ENCODE measurements at places on chromosomes 2 and 18. TPM values are rescaled to one million over a fixed set of nuclear protein-coding genes. Genes with fewer than 3 reads are reported as not detected.

Gene CHRNG
- total RNA-seq, result 0.87 TPM

Gene CNGA3
- total RNA-seq, result 6.8 TPM

Gene TLX2
- 2.9 TPM for total RNA-seq

Gene DUSP2
- 4.5 TPM for total RNA-seq

GRCh38 chr2:236773206-236773605 is 203.6 kb downstream of the ACKR3 start:
- no peak overlapping the region for H3K27ac ChIP-seq
- peaks cover 32% of the 10 kb centered on the region for H3K4me1 ChIP-seq
- H3K4me3 ChIP-seq, result no peak overlapping the region
- H3K36me3 ChIP-seq, result no peaks in the 10 kb centered on the region
- DNase-seq, result no peak
- H3K27me3 ChIP-seq, result peaks cover 10% of the 10 kb centered on the region

DNA sequence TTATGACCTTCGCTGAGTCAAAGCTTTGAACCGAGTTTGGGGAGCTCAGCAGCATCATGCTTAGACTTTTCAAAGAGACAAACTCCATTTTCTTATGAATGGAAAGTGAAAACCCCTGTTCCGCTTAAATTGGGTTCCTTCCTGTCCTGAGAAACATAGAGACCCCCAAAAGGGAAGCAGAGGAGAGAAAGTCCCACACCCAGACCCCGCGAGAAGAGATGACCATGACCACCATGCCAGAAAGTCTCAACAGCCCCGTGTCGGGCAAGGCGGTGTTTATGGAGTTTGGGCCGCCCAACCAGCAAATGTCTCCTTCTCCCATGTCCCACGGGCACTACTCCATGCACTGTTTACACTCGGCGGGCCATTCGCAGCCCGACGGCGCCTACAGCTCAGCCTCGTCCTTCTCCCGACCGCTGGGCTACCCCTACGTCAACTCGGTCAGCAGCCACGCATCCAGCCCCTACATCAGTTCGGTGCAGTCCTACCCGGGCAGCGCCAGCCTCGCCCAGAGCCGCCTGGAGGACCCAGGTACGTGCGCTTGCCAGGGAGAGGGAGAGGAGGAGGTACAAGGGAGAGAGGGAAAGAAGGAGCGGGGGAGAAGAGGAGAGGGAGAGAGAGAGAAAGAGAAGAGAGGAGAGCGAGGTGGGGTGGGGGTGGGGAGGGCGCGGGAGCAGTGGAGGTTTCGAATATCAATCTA is at the start of gene DLX1:
DLX1 (plus strand) TSS at position 48 of the 700 bp plus-strand sequence; CDS start at position 219, 171 bp downstream.
- peaks cover 31% of the 10 kb centered on the region for H3K4me1 ChIP-seq
- peaks cover 3% of the 10 kb centered on the region for H3K36me3 ChIP-seq
- H3K27ac ChIP-seq, result peak within 1 kb of the TSS; percentile 88
- H3K4me3 ChIP-seq, result peak within 1 kb of the TSS; percentile 92
- peaks cover 100% of the 10 kb centered on the region for H3K27me3 ChIP-seq

- H3K27ac ChIP-seq, result no peak overlapping the region
- H3K36me3 ChIP-seq, result no peaks in the 10 kb centered on the region
- H3K4me1 ChIP-seq, result no peaks in the 10 kb centered on the region
- no peaks in the 10 kb centered on the region for H3K27me3 ChIP-seq
These were observed 135.3 kb downstream of the ETAA1 start for GRCh38 chr2:67532387-67532786.

DNA sequence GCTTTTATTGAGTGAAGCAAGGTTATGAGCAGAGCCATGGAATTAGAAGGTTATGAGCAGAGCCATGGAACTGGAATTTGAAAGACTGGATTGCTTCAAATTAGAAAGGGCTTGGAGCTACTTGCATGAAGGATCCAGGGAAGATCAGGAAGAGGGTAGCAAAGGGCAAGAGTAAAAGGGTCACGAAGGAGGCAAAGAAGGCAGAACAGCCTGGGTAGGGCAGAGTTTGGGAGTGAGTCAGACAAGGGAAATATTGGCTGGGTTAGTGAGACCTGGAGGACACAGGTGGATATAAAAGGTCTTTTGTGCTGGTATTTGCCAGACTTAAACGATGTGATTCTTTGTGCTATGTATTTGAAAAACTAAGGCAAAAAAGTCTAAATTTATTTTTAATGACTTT is 65.0 kb downstream of the SEMA4F start:
- H3K4me3 ChIP-seq, result no peak overlapping the region
- no peak for DNase-seq
- no peak overlapping the region for H3K27ac ChIP-seq
- H3K27me3 ChIP-seq, result peaks cover 21% of the 10 kb centered on the region
- no peaks in the 10 kb centered on the region for H3K36me3 ChIP-seq

DNA sequence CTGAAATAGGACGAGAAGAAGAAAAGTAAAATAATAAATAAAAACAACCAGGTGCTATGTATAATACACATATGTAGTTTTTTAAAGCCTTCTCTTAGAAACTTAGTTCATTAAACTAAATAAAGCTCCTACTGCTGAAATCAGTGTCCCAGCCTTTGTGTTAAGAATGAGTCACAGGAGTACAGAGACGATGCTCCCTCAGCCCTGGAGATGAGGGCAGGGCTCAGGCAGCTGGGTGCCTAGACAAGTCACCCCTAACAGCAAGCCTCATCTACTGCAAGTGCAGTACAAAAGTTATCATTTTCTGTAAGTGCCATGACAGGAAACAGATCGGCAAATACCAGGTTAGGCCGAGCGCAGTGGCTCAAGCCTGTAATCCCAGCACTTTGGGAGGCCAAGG is 18.2 kb downstream of the KIDINS220 start:
- H3K27ac ChIP-seq, result peak overlapping the region; percentile 37
- no peak for DNase-seq
- H3K36me3 ChIP-seq, result peaks cover 19% of the 10 kb centered on the region
- H3K27me3 ChIP-seq, result no peaks in the 10 kb centered on the region
- no peak overlapping the region for H3K4me3 ChIP-seq
- peaks cover 5% of the 10 kb centered on the region for H3K4me1 ChIP-seq

GRCh38 chr2:99478632-99479031 is 11.2 kb downstream of the REV1 start:
- H3K27me3 ChIP-seq, result no peaks in the 10 kb centered on the region
- DNase-seq, result no peak
- H3K4me1 ChIP-seq, result peaks cover 51% of the 10 kb centered on the region
- no peak overlapping the region for H3K4me3 ChIP-seq
- peak overlapping the region; percentile 0 for H3K27ac ChIP-seq

DNA sequence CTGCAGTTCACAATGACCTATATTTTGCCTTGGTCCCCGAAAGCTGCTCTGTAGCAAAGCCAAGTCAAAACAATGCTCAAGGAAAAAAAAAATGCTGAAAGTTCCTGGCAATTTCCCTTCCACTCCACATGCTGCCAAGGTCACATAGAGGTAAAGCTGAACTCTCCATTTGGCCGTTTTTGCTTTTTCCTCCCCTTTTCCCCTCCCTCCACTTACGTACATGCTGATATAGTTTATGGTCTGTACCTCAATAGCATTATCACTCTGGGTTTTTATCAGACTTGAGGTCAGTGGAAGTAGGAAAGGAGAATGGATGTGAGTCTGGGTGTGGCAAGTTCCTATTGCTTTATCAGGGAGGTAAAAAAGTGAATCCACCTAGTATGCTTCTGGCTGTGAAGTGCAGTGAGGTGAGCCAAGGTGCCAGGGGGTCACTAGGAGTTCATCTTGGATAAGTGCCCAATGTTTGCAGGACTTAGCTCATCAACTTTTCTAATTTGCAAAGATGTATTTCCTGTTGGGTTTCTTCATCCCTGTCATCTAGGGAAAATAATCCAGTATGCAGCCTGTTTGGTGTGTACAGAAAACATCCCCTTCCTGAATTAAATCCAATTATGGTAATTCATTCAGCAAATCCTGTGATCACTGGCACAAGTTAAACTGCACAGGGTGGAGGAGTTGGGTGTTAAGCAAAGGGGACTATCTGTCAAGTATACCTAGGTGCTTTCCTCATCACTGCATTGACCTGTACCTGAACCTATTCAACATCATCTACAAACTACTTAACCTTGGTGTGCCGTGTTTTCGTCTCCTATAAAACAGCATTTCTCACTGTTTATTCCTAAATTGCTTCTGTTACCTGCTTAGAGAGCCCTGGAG is 124.3 kb upstream of the CYP26B1 start:
- H3K27me3 ChIP-seq, result no peaks in the 10 kb centered on the region
- peaks cover 29% of the 10 kb centered on the region for H3K4me1 ChIP-seq
- H3K27ac ChIP-seq, result peak overlapping the region; percentile 67
- DNase-seq, result no peak
- no peaks in the 10 kb centered on the region for H3K36me3 ChIP-seq

GRCh38 chr2:128359841-128360240 is 41.2 kb upstream of the HS6ST1 start:
- no peak overlapping the region for H3K27ac ChIP-seq
- peak; percentile 50 for DNase-seq
- peaks cover 21% of the 10 kb centered on the region for H3K4me1 ChIP-seq
- no peaks in the 10 kb centered on the region for H3K27me3 ChIP-seq
- H3K36me3 ChIP-seq, result no peaks in the 10 kb centered on the region

- H3K4me1 ChIP-seq, result no peaks in the 10 kb centered on the region
These were observed 105.9 kb downstream of the NAT8 start for GRCh38 chr2:73536133-73536840.

DNA sequence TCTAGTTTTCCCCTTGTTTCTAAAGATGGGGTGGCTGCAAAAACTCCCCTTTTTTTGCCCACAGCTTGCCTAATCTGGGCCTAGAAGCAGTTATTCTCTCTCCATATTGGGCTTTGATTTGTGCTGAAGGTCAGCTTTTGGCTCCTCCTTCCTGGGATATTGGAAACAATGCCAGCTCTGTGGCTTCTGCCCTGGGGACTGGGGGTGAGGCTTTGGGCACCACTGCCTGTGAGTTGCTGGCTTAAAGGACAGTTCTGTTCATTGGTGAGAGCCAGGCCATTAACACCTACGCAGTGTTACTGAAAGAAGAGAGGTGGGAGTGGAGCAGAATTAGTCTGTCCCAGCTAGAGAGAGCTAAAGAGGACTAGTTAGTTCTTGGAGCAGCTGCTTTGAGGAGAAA is 4.3 kb downstream of the UBXN2A start:
- H3K36me3 ChIP-seq, result peaks cover 24% of the 10 kb centered on the region
- DNase-seq, result no peak
- H3K4me1 ChIP-seq, result peaks cover 32% of the 10 kb centered on the region
- peak overlapping the region; percentile 23 for H3K4me3 ChIP-seq
- peak overlapping the region; percentile 49 for H3K27ac ChIP-seq
- no peaks in the 10 kb centered on the region for H3K27me3 ChIP-seq

DNA sequence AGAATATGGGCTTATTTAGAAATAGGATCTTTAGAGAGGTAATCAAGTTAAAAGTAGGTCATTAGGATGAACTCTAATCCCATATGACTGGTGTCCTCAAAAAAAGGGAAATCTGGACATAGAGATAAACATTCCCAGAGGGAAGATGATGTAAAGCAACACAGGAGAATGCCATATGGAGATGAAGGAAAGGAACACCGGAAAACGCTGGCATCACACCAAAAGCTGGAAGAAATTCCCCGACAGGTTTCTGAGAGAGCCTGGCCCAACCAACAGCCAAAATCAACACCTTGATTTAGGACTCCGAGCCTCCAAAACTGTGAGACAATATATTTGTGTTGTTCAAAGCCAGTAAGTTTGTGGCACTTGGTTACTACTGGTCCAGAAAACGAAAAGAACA is 296.7 kb downstream of the DSEL start:
- DNase-seq, result no peak
- peaks cover 4% of the 10 kb centered on the region for H3K4me1 ChIP-seq
- no peak overlapping the region for H3K4me3 ChIP-seq
- no peak overlapping the region for H3K27ac ChIP-seq

GRCh38 chr2:98468621-98469236 is 24.1 kb downstream of the INPP4A start:
- H3K4me3 ChIP-seq, result no peak overlapping the region
- peaks cover 4% of the 10 kb centered on the region for H3K36me3 ChIP-seq
- H3K27ac ChIP-seq, result no peak overlapping the region
- no peak for DNase-seq
- peaks cover 26% of the 10 kb centered on the region for H3K4me1 ChIP-seq

- H3K36me3 ChIP-seq, result peaks cover 6% of the 10 kb centered on the region
- DNase-seq, result no peak
- H3K4me3 ChIP-seq, result no peak overlapping the region
- no peaks in the 10 kb centered on the region for H3K27me3 ChIP-seq
These were observed 150.2 kb upstream of the SPATS2L start for GRCh38 chr2:200156166-200156835.

DNA sequence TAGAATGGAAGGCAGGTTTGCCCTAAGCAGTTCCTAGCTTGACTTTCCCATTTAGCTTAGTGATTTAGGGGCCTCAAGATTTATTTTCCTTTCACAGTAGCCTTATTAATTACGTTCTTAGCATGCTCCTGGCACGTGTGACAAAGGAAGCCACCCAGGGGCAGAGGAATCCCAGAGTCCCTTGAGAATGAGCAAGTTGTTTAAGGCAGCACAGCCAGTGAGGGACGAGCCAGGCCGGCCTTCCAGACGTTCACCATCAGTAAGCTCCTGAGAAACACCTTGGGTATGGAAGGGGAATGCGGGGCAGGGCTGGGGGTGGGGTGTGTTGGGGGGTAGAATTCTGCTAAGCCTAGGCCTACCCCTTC is 76.3 kb downstream of the SOWAHC start:
- H3K36me3 ChIP-seq, result no peaks in the 10 kb centered on the region
- H3K27ac ChIP-seq, result peak overlapping the region; percentile 94
- no peaks in the 10 kb centered on the region for H3K27me3 ChIP-seq
- DNase-seq, result no peak

- H3K27me3 ChIP-seq, result no peaks in the 10 kb centered on the region
- H3K36me3 ChIP-seq, result peaks cover 42% of the 10 kb centered on the region
- H3K27ac ChIP-seq, result no peak overlapping the region
- H3K4me3 ChIP-seq, result no peak overlapping the region
- no peaks in the 10 kb centered on the region for H3K4me1 ChIP-seq
These were observed 33.0 kb downstream of the FARSB start for GRCh38 chr2:222622910-222623309.

DNA sequence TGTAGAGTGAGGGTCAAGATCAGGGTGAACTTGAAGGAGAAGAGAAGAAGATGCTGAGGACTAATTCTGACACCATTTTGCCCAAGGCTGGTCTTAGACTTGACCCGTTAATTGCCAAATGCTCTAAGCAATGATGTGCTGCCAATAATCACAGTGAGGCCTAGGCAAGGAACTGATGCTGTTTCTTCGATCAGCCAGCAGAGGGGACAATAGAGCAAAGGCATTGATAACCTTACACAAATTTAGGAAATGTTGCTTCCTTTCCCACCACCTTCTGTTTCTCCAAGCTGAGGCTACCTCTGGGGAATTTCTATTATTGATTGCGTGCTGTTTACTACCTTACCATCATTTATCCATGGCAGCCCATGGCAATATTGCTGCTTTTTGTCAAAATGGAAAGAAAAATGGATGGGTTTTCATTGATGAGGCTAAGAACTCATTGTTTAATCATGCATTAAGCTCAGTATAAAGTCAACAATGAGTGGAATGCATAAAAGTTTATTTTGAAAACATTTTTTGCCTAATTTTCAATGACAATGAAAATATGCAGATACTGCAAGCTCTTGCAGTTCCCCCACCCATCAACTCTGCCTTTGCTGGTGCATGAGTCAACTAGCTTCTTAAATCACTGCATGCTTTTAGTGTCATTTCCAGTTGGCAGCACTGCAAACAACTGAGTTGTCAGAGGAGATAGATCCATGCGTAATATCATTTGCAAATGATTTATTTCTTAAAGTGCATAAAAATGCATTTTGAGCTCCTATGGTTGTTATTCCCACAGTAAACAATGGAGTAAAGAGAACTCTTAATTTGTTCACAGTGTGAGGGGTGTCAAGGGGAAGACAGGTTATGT is 116.4 kb upstream of the NYAP2 start:
- H3K27me3 ChIP-seq, result no peaks in the 10 kb centered on the region
- no peak for DNase-seq
- no peaks in the 10 kb centered on the region for H3K36me3 ChIP-seq
- H3K27ac ChIP-seq, result no peak overlapping the region
- no peaks in the 10 kb centered on the region for H3K4me1 ChIP-seq
